ENCODE measurements at places on chromosomes 4 and X.

DNA sequence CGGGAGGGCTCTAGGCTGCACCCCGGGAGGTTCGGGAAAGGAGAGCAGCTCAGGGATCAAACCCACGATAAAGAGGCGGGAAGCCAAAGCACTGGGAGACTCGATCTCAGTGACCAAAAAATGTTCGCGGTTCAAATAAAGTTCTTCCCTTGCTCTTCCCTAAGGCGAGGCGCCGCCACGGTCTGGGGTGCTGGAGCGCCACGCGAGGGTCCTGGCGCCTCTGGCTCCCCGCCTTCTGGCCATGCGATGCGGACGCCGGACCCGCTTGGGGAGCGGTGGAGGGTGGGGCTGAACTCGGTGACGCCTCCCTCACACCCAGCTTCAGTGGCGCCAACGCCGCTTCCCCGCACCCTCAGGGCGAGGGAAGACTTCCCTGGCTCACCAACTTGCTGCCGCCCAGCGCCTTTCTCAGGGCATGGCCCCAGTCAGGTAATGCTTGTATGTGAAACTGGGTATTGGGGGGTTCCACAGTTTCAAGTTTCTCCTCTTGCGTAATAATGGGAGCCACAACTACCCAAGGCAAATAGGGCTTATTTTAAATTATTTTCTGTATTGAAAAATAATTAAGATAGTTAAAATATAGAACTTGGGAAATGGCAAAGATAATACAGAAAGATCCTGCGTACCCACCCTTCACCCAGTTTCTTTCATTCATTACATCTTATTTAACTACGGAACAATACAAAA, at the start of gene QRFPR:
Gene QRFPR, minus strand, starts transcription at position 243 of the 687 bp plus-strand sequence. CDS start 371 bp downstream, outside the sequence.
- peak; percentile 71 for DNase-seq

GRCh38 chrX:148466292-148466691, 34.1 kb upstream of the AFF2 start:
- DNase-seq, result peak; percentile 40

DNA sequence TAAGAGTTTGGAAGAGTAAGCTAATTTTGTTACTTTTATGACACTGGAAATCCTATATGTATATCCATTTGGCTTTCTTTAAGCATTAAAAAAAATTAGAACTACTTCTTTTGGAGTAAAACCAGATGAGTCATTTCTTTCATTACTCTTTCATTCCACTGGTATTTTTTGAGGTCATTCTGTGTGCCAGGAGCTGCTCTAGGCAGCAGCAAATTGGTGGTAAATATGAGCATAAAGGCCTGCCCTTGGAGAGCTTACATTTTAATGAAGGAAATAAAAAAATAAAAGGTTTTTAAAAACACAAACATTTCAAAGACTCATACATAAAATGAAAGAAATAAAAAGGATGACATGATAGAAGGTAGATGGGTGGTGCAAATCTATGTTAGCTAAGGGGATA, 37.4 kb downstream of the MID1 start:
- no peak for DNase-seq

GRCh38 chr4:82241534-82241933, 132.3 kb downstream of the HNRNPD start:
- DNase-seq, result no peak

DNA sequence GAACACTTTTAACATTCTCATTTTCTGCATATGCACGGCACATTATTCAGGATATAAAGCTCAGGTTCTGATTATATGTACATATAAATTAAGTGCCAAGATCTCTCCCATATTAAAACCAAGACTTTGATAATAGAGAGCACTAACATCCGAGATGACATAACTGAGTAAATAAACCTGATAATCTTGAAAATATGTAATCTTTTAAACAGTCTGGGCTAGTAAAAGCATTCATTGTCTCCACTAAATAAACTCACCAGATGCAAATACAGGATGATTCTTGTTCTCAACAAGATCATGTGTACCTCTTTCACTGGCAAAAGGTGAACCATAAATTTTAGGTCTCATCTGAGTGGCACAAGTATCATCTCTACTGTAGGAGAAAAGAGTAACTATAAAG, 942.2 kb downstream of the TRAM1L1 start:
- DNase-seq, result no peak

DNA sequence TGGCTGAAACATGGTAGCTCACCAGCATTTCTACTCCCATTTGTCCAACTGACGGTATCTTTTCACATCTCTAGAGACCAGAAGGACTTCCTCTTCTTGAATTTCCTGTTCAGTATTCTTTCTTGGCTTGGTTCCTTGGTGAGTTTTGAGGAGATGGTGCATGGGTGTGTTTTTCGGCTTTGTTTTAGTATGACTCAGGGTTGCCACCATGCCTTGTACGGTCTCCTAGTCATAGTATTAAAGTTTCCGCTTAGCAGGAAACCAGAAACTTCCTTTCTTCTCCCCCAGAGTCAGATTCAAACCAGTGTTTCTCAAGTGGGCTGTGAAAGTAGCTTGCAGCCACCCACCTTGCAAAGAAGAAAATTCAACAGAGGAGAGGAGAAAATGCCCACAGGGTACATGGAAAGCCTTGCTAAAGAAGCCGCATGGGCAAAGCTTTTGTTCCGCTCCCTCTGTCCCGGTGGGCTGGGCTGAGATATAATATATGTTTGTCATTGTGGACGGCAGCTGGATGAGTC, 5.7 kb downstream of the CD99 start:
- peak; percentile 87 for DNase-seq

- DNase-seq, result no peak
Observed at GRCh38 chr4:3396600-3396999, 45.2 kb upstream of the HGFAC start.

- DNase-seq, result no peak
Observed at GRCh38 chr4:5992828-5993321, 25.4 kb downstream of the C4orf50 start.

DNA sequence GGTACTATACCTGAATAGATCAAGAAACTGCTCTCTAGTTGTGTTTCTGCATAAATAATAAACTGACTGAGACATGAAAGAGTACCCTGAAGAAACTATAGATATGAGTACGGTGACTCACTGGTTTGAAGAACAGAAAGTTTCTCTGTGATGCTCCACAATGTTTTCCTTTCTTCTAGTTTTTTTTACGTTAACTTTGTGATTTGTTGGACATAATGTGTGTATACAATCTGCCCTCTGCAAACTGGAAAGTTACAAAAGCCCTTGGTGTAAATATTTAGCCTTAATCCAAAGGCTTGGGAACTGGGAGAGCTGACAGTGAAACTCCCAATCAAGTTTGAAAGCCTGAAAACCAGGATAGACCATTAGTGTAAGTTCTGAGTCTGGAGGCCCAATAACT, 31.6 kb upstream of the PAPSS1 start:
- DNase-seq, result no peak

DNA sequence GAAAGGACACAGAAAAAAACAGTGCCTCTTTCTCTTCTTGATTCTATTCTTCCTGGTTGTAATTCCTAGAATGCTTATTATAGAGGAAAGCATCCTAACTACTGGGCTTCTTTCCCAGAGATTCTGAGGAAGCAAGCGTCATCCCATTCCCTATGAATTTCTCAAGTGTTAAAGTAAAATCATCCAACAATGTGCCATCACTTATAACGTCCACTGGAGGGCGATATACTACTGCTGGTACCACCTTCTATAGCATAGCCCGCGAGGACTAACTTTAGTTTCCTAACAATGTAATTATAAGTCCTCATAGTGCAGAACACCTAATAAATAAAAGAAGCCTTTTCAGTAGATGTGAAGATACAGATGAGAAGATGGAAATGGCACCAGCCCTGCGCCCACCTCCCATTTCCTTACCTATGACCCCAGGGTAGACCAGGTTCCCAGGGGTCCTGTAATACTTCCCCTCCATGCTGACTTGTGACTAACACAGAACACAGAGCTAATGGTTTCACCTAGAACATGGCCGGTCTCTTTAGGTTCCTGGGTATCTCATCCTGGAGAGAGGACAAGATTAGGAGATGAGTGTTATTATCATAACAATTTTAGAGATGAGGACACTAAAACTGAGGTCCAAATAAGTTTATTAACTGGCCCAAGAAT, 4.2 kb downstream of the CENPVL3 start:
- DNase-seq, result peak; percentile 14

DNA sequence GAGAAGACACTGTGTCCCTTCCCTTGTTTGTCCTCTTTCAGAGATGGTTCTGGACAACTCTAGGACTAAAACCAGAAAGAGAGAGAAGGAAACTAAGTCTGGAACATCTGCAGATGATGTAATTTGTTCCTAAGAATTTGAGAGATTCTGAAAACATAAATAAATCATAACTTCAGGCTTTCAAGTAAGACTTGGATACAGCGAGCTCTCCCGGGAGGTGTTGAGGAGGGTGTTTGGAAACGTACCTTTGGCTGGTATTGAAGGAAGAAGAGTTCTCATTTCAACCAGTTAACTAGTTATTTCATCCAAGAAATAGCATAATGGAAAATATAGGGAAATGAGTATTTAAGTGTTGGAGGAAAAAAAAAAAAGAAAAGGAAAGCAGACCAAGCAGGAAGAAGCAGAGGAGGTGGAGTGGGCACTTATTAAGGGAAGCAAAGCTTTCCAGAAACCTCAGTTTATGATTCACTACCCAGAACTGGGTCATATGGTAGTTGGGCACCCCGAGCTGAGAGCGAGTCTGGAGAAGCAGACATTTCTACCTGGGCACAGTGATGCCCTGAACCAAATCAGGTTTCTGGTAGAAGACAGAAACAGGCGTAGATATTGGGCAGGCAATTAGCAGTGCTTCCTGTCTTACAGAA, 26.9 kb downstream of the CCNG2 start:
- DNase-seq, result no peak

- DNase-seq, result no peak
Observed at GRCh38 chr4:47415719-47416118, 47.8 kb downstream of the COMMD8 start.

DNA sequence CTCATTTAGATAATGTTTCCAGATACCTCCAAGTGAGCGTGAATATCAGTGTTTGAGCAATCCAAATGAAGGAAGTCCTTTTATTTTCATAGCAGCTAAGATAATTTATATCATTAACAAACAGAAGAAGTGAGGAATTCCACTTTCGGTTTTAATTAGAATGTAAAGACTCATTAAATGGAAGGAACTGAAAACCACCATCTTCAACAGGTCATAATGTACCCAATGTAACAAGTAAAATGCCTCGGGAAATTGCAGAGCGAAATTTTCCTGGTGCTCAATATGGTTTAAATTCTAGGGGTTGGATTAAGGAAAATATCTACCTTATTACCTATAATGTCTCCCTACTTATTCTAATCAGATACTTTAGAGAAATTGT, 33.9 kb upstream of the SLC9A7 start:
- no peak for DNase-seq

DNA sequence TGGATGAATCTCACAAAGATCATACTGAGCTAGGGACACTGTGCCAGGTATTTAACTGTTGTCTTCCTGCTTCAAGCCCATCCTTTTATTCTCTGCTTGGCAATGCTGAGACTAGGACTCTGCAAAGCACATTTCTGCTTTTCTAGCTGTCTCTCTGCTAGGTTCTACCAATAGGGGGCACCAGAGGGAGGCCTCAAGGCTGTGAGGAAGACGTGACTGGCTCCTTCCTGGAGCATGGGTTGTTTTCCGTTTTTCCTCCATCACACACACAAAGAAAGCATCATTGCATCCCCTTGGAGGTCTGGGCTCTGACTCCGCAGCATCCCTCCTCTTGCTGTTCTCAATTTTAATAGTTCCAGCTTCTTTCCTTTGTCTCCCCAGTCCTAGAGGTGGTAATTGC, 10.9 kb upstream of the DCTD start:
- no peak for DNase-seq

- DNase-seq, result no peak
Observed at GRCh38 chr4:34731070-34731469, 1513.2 kb downstream of the ARAP2 start.

DNA sequence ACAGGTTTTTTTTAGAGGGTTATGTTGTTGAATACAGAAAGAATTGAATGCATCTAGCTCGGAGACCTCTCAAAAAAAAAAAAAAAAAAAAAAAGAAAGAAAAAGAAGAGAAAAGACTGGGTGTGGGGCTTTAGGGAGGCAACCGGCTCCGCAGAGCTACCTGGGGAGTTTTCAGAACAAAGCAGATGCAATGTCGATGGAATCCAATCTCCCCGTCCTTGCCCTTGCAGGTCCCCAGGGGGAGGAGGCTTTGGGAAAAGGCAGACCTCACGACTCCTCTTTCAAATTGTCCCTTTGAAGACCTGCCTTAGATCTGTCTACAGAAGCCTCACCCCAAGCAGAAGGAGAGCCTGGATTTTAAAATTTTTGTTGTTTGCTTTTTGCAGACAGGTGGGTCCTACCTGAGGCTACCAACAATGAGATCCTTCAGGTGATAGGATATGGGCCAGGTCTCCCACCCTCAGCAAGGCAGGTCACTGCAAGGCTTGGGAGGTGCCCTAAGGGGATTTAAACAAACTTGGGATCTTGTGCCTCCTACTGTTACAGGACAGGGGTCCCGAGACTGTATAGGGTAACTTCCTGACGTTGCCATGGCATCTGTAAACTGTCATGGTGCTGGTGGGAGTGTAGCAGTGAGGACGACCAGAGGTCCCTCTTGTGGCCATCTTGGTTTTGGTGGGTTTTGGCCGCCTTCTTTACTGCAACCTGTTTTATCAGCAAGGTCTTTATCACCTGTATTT, 75.2 kb upstream of the PRKX start:
- DNase-seq, result no peak

DNA sequence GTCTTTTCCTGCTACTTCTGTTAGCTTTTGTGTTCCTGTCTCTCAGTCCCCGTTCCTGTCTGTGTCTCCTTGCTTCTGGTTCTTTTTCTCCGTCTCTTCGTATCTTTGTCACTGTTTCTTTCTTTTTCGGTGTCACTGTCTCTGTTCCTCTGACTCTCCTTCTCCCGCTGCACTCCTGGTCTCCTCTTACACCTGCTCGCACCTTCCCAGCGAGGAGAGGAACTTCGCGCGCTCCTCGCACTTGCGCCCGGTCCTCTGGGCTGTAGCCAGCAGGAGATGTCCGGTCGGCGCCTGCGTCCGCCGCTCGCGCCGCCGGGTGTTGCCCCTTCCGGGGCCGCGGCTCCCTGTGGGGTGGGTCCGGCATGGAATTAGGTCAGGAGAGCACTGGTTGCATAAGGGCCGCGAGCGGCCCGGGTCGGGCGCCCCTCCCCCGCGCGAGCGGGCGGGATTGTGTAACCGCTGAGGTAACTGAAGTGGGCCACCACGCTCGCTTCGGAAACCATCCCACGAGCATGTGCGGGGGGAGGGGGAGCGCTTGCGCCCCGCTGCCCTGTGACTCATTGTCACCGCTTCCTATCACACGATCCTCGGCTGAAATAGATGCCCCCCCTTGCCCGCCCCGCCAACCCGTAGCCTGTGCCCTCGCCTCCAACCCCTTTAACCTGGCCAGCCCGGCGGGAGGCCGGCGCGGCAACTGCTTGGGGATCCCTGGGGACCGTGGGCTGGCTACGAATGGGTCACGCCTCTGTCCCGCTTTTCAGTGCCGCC, 1.6 kb downstream of the LONRF3 start:
- no peak for DNase-seq

- DNase-seq, result no peak
Observed at GRCh38 chrX:40444133-40444532, 136.6 kb upstream of the ATP6AP2 start.

Measured in mammary epithelial cell (primary cell).